Heart right ventricle (tissue), 16 donors: ENCODE measurements at places on chromosomes 12 and 14. TPM values are rescaled to one million over a fixed set of nuclear protein-coding genes. Genes with fewer than 3 reads are reported as not detected.

The KRT74 gene
- not detected for total RNA-seq

The ALX1 gene
- total RNA-seq = not detected

The RALGAPA1 gene
- total RNA-seq = 38.7 TPM

GRCh38 chr12:115755061-115755724 is 522.3 kb downstream of the MED13L start:
- H3K27ac ChIP-seq = no peak overlapping the region
- H3K4me1 ChIP-seq = no peaks in the 10 kb centered on the region
- H3K4me3 ChIP-seq = no peak overlapping the region
- DNase-seq = no peak

- peaks cover under 1% of the 10 kb centered on the region for H3K36me3 ChIP-seq
- no peak for DNase-seq
- peaks cover 27% of the 10 kb centered on the region for H3K4me1 ChIP-seq
Observed at GRCh38 chr14:103332143-103332919, 1.7 kb upstream of the EIF5 start.

- peaks cover 74% of the 10 kb centered on the region for H3K36me3 ChIP-seq
- no peaks in the 10 kb centered on the region for H3K4me1 ChIP-seq
- no peak overlapping the region for H3K4me3 ChIP-seq
- H3K27ac ChIP-seq = no peak overlapping the region
- no peaks in the 10 kb centered on the region for H3K27me3 ChIP-seq
Observed at GRCh38 chr14:96538990-96539317, 36.8 kb downstream of the PAPOLA start.

DNA sequence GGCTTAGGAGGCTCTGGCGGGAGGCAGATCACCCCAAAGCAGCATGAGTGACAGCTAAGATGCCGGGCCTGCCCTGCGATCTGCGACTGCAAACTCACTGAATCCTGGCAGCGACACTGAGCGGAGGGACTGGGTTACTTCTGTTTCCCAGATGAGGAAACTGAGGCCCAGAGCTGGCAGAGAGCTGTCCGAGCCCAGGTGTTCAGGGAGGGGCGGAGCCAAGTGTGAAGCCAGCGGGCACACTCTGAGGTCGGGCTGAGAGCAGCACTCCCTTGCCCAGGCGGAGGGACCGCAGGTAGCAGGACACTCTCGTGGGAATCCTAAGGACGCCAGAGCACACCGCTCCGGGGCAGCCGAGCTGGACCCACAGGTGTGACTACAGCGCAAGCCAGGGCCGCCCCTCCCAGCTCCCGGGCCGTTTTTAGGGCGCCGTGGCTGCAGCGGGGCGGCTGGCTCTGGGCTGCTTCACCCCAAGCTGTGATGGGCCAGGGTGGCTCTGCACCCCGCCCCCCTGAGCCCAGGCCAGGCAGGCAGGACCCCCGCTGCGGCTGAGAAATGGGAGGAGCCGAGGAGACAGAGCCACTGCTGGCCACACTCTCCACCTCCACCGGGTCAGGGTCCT is 27.4 kb downstream of the MMP17 start:
- H3K27ac ChIP-seq = no peak overlapping the region
- DNase-seq = no peak
- no peaks in the 10 kb centered on the region for H3K4me1 ChIP-seq
- no peaks in the 10 kb centered on the region for H3K36me3 ChIP-seq
- no peak overlapping the region for H3K4me3 ChIP-seq
- peaks cover 30% of the 10 kb centered on the region for H3K27me3 ChIP-seq

DNA sequence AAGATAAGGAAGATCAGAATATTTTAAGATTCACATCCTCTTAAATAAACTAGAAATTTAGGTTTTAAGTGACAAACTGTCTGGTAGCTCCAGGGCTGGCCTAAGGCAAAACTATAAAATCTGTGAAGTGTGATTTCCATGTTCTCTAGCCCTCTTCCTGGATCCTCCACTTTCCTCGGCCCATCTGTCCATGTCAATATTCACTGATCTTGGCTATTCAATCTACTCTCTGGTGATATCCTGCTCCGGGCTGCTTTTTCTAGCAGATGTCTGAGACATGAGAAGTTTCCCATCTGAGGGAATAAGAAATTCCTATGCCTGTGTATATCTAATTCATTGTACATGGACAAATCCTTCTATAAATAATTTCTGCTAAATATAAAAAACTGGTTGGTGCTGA is 500.4 kb downstream of the GALC start:
- no peak overlapping the region for H3K27ac ChIP-seq
- H3K4me1 ChIP-seq = no peaks in the 10 kb centered on the region
- H3K27me3 ChIP-seq = no peaks in the 10 kb centered on the region
- no peaks in the 10 kb centered on the region for H3K36me3 ChIP-seq
